Hippocampal formation (tissue), 2 donors: ENCODE measurements at places on chromosomes 7 and 10.

GRCh38 chr10:111316722-111317212 is 239.9 kb downstream of the ADRA2A start:
- DNase-seq: no peak

DNA sequence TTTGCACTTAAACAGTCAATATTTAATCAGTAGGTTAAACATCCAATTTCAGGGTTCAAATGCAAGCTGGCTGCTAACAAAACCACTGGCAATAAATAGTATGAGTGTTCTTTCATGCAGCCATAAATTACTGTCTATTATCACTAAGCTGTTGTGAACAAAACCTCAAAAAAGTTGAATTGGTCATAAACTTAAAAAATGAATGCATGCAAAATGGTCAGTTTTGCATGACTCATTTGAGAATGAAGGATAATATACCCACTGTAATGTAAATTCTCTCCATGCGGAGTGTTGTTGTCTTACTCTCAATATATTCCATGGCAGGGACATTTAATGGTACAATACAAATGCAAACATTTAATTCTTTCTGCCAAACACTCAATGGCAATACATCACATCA is 226.4 kb downstream of the MAGI2 start:
- no peak for DNase-seq

GRCh38 chr10:28367929-28368484 is 65.1 kb upstream of the MPP7 start:
- DNase-seq: no peak

DNA sequence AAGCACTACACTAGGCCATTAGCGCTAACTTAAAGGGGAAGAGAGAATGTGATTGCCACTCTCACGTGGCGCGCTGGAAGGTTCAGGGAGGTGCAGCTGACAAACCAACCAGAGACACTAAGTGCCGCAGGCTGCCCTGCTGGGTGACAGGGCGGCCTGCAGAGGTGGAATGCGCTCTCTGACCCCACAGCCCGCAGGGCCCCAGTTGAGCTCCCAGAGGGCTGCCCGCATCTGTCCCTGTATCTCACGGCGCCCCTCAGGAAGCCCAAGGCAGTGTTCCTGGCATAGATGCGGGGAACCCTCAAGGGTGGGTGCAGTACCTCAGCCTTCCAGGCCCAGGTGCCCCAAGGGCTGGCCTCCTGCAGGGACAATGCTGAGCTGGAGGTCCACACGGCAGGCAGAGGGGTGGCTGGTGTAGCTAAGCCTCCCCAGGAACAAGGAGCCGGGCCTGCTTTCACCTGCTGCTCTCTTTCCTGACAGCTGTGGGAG is 66.6 kb downstream of the CALML3 start:
- DNase-seq: no peak

GRCh38 chr10:33334805-33335550 is 511 bp upstream of the NRP1 start:
- peak; percentile 34 for DNase-seq

- no peak for DNase-seq
Observed at GRCh38 chr10:101221549-101221948, 7.7 kb downstream of the LBX1 start.

DNA sequence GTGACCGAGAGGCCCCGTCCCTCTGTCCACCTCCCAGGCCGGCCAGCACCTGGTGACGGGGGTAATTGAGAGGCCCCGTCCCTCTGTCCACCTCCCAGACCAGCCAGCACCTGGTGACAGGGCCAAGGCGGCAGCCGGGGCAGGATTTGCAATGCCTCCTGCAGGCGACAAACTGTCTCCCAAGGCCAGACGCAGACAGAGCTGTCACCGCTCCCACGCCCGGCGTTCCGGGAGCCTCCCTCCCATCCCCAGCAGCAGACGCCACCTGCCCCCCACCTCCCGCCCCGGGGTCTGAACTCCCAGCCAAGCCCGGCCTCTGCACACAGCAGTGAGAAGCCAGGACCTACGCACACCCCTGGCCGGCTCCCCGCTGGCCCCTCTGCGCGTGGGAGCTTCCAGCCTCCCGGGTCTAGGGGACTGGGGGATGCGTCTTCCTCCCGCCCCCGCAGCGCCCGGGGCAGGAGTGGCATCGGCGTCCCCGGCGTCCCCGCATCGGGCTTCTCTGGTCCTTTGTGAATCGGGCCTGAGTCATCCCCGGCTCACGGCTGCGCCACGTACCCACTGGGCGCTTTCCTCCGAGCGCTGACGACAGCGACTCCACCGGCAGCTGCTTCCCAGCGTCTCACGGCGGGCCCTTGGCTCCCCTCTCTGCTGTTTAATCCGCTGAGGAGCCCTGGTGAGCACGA is 95.1 kb upstream of the DIP2C start:
- DNase-seq: peak; percentile 23

DNA sequence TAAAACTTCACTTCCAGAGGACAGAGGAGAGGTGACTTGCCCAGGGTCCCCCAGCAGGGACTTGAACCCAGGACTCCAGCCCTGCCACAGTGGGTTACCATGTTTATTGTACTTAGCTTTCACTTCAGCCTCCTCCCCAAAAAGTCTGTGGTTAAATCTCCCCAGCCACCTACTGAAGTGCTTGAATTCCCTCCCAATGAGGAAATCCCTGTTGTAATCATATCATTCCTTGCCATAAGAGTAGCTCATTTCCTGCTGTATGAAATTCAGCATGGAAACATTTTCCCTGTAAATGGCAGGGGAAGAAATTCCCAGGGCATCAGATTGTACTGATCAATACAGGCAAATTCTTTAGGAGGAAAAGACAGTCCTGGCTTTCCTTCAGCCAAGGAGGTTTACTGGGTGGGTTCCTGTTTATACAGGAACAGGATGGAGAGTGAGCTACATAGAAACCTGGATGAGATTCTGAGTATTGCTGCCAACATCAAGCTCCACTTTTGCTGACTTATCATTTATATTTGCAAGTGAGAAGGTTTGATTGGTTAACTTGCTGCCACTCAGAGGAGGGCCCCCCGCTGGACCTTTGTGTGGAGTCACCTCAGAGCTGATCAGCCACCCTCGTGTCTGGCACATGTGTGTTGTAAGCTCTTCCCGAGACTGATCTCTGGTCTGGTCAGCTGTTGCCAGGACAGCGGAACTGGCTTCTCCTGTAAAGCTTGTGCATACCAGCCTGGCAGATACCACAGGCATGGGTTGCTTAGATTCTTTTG is 16.4 kb upstream of the PDZD8 start:
- DNase-seq: no peak
